ENCODE measurements at places on chromosomes 11 and 22.

GRCh38 chr11:26949846-26950245 lies 44.1 kb upstream of the FIBIN start:
- DNase-seq = no peak

- DNase-seq = no peak
Observed at GRCh38 chr11:64231546-64231945, 1.2 kb downstream of the DNAJC4 start.

- no peak for DNase-seq
Observed at GRCh38 chr11:118180300-118180703, 3.9 kb upstream of the SCN2B start.

GRCh38 chr11:94043241-94043640 lies 22.1 kb downstream of the HEPHL1 start:
- no peak for DNase-seq

DNA sequence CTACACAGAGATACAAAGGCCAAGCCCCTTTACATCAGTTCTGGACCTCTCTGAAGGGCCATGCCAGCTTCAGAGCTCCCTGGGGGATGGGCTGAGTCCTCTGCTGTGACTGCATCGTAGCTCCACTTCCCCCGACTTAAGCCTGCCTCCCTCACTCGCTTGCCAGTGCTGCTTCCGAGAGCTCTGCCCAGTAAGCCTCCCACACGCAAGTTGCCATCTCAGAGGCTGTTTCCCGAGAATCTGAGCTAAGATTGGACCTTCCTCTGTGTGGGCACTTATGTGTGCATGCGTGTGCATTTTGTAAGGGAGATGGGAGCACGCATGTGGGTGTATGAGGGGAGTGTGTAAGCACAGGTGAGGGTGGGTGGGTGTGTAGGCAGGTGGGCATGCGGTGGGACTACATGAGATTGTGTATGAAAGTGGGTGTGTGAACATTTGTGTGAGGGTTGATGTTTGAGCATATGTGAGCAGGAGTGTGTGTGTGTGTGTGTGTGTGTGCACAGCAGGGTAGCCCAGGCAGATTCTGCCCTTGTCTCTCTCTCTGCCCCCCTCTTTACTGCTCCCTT lies 163.0 kb upstream of the SYT13 start:
- DNase-seq = no peak

GRCh38 chr22:17726928-17727897 lies 47.1 kb downstream of the BID start:
- DNase-seq = no peak

- no peak for DNase-seq
Observed at GRCh38 chr11:1224491-1225385, 1.9 kb downstream of the MUC5B start.

DNA sequence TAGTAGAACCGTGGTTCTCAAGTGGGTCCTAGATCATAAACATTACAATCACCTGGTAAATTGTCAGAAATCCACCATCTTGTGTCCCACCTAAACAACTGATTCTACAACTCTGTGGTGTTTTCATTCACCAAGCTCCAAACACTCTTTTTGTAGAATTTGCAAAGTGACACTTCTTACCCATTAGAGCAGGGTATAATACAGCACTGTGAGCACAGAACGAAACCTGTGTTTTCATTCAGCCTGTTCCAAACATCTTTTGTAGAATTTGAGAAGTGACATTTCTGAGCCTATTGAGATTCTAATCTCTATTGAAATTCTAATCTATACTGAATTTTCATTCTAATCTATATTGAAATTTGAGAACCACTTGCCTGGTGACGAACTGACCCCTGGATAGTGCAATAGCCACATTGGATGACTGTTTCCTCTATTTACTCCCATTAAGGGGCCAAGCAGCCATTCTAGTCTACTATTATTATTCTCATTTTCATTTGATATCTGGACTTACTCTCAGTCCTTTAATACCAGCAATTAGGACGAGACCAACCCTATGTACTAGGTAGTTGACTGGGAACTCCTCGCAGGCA lies 616.6 kb downstream of the LRRC4C start:
- DNase-seq = no peak

GRCh38 chr22:23752090-23752691 lies 1.3 kb upstream of the ZNF70 start:
- no peak for DNase-seq

DNA sequence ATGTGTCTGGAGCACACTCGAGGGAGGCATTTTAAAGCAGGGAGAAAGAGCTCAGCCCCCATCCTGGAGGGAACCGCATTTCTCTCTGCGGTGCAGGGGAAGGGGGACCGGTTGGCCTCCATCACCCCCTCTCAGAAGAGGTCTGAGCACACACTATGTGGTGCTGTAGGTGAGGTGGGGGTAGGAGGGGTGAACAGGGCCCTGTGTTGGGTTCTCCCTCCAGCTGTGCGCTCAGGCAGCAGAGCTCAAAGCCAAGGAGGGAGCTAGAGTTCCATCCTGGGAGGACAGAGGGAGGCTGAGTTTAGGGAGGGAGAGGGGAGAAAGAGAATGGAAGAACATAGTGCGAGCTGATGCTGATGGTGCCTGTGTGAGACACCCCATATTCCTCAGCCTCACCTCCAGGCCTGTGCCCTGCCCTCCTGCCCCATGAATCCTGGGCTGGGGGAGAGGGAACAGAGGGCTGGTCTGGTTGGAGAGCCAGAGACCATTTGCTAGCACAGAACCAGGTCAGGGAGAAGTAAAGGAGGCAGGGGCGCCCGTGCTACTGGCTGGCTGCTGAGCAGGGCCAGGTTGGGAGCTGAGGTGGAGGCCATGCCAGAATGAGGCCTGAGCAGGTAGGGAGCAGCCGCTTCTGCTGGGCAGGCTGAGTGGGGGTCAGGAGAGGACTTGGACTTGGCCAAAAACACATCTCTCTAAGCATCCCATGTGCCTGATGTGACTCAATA lies 43.7 kb downstream of the ALX4 start:
- DNase-seq = no peak

GRCh38 chr11:2511421-2512369 lies 66.9 kb downstream of the KCNQ1 start:
- DNase-seq = no peak

DNA sequence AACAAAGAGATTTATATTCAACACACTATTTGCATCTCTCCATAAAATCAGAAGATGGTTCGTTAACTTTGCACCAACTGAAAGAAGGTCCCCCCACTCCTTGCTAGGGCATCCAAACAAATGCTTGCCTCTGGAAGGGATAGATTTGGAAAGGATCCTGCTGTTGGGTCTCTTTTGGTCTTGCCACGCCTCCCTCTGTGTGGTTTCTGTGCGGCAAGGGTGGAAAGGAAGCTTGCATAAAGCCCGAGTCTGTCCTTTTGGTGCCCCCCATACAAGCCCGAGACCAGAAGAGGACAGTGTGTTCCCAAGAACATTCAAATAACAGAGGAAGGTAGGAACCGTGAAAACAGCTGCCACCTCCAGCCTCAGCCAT lies 15.1 kb downstream of the SCGB1A1 start:
- no peak for DNase-seq

DNA sequence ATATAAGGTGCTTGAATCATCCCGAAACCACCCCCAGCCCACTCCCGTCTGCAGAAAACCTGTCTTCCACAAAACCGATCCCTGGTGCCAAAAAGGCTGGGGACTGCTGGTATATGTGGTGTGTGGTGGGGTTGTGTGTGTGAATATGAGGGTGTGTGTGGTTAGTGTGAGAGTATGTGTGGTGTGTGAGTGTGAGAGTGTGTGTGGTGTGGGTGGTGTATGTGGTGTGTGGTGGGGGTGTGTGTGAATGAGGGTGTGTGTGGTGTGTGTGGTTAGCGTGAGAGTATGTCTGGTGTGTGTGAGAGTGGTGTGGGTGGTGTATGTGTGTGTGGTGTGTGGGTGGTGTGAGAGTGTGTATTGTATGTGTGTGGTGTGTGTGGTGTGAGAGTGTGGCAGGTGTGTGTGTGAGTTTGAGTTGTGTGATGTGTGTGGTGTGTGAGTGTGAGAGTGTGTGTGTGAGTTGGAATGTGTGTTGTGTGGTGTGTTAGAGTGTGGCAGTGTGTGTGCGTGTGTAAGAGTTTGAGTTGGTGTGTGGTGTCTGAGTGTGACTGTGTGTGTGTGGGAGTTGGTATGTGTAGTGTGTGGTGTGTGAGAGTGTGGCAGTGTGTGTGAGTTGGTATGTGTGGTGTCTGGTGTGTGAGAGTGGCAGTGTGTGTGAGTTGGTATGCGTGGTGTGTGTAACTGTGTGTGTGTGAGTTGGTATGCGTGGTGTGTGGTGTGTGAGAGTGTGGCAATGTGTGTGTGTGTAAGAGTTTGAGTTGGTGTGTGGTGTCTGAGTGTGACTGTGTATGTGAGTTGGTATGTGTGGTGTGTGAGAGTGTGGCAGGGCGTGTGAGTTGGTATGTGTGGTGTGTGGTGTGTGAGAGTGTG lies 6.5 kb downstream of the UPK3A start:
- no peak for DNase-seq

DNA sequence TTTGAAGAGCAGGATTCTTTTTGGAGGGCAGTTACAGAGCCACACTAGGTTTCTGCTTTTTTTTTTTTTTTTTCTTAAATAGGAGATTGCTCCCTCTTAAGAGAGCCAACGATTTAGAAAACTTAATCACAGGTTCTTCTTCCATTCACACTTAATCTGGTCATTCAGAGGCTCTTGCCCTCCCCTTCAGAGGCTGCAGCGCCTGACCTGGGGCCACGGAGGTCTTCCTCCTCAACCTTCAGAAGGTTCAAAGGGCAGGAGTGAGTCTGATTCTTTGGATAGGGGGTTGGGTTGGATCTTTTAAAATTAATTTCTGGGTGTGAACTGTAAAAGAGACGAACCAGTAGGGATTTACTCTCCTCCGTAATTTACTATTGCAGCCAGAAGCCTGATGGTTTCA lies 57.1 kb downstream of the ZNRF3 start:
- DNase-seq = no peak

- no peak for DNase-seq
Observed at GRCh38 chr22:25736378-25737011, 5.5 kb upstream of the MYO18B start.

- DNase-seq = no peak
Observed at GRCh38 chr11:9008011-9008550, 4.3 kb upstream of the NRIP3 start.

DNA sequence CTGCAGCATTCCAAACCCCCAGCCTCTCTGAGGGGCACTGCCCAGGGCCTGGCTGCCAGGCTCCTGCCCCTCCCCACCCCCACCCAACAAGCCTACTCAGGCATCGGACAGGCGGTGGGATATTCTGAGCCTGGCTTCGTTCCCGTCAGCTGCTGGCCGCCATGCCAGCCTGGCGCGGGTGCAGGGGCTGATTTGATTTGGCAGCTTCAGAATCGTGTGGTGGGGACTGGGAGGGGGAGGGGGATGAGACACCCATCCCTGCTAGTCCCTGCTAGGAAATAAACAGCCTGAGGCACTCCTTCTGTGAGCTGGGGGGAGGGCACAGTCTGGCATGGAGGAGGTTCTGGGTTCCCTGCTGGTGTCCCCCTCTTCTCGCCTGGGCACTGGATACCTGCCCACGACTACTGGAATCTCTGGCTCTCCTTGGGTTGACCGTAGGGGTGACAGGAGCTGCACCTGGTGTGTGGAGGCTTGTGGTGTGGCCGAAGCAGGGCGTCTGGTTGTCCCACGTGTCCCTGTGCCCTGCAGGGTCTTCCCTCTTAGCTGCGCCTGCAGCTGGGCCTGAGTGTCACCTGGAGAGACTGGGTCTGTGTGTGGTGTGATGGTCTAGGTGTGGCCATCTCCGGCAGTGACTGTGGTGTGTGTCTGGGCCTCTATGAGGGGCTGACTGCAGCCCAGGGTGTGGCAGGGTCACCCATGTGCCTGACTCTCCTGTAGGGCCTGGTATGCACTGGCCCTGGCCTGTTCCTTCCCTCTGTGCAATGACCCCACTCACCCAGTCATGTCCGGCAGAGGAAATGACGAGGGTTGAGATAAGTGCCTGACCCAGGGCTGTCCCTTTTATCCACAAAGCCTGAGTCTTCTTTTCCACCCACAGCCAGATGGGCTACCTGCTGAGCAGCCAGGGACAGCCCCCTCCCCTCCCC lies 42.2 kb downstream of the PDE2A start:
- DNase-seq = no peak

- no peak for DNase-seq
Observed at GRCh38 chr11:95496901-95497300, 265.9 kb upstream of the SESN3 start.

GRCh38 chr22:29089507-29089906 lies 16.7 kb downstream of the KREMEN1 start:
- no peak for DNase-seq

- no peak for DNase-seq
Observed at GRCh38 chr11:102669664-102670063, 35.9 kb downstream of the MMP27 start.

GRCh38 chr11:10762185-10762584 lies 11.1 kb downstream of the CTR9 start:
- DNase-seq = no peak

DNA sequence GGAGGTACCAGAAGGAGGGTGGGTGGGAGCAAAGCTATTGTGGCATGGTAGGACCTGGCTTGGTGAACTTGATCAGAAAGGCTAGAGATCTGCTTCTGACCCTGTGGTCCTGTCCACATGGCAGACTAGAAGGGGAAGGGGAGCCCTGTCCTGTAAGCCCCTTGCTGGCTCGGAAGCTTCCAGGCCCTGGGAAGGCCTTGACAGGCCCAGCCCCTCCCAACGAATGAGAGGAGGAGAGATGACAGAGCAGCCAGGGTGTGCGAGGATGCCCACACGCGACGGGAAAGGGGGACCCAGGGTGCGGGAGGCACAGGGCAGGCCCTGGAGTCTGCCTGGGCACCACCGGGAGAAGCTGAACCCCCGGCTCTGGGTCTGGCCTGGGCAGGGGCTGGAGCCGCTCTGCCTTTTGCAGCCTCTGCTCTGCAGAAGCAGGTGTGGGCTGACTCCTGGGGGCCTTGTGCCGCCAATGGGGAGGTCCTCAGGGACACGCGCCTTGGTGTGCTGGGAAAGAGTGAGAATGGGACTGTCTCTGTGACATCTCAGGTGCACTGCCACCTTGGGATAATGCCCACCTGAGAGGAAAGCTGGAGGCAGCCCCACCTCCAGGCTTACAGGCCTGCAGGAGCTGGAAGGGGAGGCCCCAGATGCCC lies 1447.5 kb downstream of the BRD1 start:
- DNase-seq = no peak

DNA sequence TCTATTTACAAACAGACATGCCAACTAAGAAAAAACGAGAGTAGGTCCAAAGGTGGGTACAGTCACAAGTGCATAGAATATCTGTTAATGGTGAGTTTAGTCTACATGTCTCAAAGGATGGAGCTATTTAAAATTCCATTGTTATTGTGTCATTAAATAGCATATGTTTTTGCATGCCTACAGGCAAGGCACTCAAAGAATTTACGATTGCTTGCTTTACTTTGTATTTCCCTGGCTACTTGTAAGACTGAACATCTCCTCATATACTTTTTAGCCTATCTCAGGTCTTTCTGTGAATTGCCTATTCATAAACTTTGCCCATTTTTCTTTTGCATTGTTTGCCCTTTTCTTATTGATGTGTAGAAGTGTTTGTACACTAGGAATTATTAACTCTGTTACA lies 39.7 kb downstream of the DEUP1 start:
- DNase-seq = no peak

GRCh38 chr11:123586568-123586967 lies 67.9 kb downstream of the SCN3B start:
- DNase-seq = no peak

Data from T1000 (cell line).